Small intestine (tissue), 16 donors: ENCODE measurements at places on chromosomes 1 and 21.

GRCh38 chr1:52210044-52210443 is 68.2 kb downstream of the ZFYVE9 start:
- no peaks in the 10 kb centered on the region for H3K27me3 ChIP-seq
- no peak overlapping the region for H3K4me3 ChIP-seq
- H3K4me1 ChIP-seq, result no peaks in the 10 kb centered on the region

GRCh38 chr21:38205940-38206339 is 50.9 kb upstream of the KCNJ15 start:
- H3K36me3 ChIP-seq, result no peaks in the 10 kb centered on the region
- H3K4me1 ChIP-seq, result no peaks in the 10 kb centered on the region
- DNase-seq, result no peak
- H3K27ac ChIP-seq, result no peak overlapping the region

- DNase-seq, result no peak
Observed at GRCh38 chr1:151255381-151255780, 847 bp downstream of the PSMD4 start.

- H3K4me1 ChIP-seq, result no peaks in the 10 kb centered on the region
- H3K27ac ChIP-seq, result no peak overlapping the region
- H3K36me3 ChIP-seq, result no peaks in the 10 kb centered on the region
- no peaks in the 10 kb centered on the region for H3K27me3 ChIP-seq
- DNase-seq, result peak; percentile 74
- H3K4me3 ChIP-seq, result no peak overlapping the region
Observed at GRCh38 chr1:64268653-64269557, 65.5 kb downstream of the UBE2U start.

DNA sequence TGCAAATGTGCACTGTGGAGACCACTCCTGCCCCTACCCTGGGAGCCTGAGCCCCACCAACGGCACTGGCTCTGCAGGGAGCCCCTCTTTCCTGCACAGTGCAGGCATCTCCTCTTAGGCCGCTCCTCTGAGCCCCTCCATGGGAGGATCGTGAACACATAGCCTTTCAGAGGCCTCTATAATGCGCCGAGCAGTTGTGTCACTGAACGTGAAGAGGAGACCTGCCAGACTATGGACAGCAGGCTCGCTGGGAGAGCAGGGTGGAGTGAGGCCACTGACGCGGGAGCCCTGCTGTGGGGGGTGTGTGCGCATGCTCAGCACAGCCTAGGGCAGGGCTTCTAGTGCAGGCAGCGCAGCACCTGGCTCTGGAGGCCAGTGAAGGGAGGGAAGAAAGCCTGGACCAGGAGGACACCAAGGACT is 151.3 kb upstream of the COL6A1 start:
- no peaks in the 10 kb centered on the region for H3K27me3 ChIP-seq
- no peak overlapping the region for H3K27ac ChIP-seq
- H3K4me3 ChIP-seq, result no peak overlapping the region
- peak; percentile 63 for DNase-seq

- no peaks in the 10 kb centered on the region for H3K36me3 ChIP-seq
- no peak overlapping the region for H3K27ac ChIP-seq
- no peaks in the 10 kb centered on the region for H3K27me3 ChIP-seq
- no peak for DNase-seq
Observed at GRCh38 chr1:105730701-105731100, 1325.8 kb upstream of the PRMT6 start.

GRCh38 chr21:31665397-31665796 is 5.9 kb downstream of the SOD1 start:
- no peaks in the 10 kb centered on the region for H3K4me1 ChIP-seq
- no peak for DNase-seq
- peaks cover 13% of the 10 kb centered on the region for H3K36me3 ChIP-seq
- H3K27me3 ChIP-seq, result no peaks in the 10 kb centered on the region
- no peak overlapping the region for H3K27ac ChIP-seq

GRCh38 chr21:45202889-45203288 is 84.8 kb downstream of the POFUT2 start:
- H3K36me3 ChIP-seq, result no peaks in the 10 kb centered on the region
- H3K4me3 ChIP-seq, result no peak overlapping the region
- no peaks in the 10 kb centered on the region for H3K27me3 ChIP-seq
- H3K27ac ChIP-seq, result no peak overlapping the region
- DNase-seq, result no peak

- no peak overlapping the region for H3K27ac ChIP-seq
- H3K4me1 ChIP-seq, result no peaks in the 10 kb centered on the region
- H3K36me3 ChIP-seq, result no peaks in the 10 kb centered on the region
- H3K27me3 ChIP-seq, result no peaks in the 10 kb centered on the region
- no peak overlapping the region for H3K4me3 ChIP-seq
Observed at GRCh38 chr1:146012703-146013558, 8.6 kb downstream of the HJV start.

GRCh38 chr1:224454402-224455055 is 19.9 kb upstream of the WDR26 start:
- no peaks in the 10 kb centered on the region for H3K27me3 ChIP-seq
- H3K27ac ChIP-seq, result no peak overlapping the region

DNA sequence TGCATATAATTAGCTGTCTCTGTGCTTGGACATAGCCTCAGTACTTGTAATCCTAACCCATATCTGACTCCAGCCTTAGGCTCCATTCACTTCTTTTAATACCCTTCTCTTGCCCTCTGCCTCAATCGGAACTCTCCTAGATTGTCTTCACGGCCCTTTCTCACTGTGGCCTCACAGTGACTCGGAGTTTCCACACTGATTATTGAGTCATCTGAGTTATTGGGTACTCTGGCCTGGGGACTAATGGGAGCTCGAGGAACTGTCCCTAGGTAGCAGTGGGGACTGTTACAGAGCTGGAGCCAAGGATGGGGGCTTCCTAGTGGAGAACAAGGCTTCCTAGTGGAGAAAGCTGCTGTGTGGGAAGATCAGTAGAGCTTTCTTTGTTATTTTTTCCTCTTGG is 17.0 kb downstream of the TRAF5 start:
- DNase-seq, result no peak
- H3K36me3 ChIP-seq, result no peaks in the 10 kb centered on the region
- no peaks in the 10 kb centered on the region for H3K27me3 ChIP-seq
- H3K4me3 ChIP-seq, result no peak overlapping the region
- no peak overlapping the region for H3K27ac ChIP-seq
- peaks cover 6% of the 10 kb centered on the region for H3K4me1 ChIP-seq

DNA sequence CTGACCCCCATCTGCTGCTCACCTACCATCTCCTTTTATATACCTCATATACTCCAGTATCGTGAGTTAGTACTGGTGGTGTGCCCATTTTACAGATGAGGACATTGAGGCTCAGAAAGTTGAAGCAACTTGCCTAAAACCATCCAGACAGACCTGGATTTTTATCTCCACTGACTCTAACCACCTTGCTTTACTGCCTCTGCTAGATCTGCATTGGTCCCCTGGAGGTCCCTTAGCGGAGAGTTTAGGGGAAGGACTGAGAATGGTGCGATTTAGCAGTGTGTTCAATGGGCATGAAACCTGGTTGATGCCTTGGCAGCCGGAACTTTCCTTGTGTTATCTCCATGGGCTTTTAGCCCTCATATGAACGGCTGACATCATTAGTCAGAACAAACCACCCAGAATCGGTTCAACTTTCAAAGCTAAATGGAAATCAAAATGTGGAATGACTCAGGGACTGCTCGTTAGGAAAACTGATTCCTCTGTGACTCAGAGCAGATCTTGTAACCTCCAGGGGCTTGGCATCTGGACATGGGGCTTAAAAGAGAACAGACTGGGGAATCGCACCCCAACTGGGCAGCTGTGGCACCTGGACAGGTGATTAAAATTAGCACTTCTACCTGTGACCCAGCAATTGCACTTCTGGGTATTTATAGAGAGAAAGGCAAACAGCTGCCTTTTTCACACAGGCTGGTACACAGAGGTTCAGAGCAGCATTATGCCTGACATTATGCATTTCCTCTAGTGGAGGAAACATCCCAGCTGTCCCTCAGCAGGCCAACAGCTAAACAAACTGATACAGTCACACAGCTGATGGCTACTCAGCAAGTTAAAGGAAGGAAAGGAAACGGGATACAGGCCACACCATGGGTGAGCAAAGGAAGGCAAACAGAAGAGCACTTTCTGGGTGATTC is 25.3 kb downstream of the TMEM51 start:
- no peak overlapping the region for H3K4me3 ChIP-seq
- DNase-seq, result no peak
- peaks cover 29% of the 10 kb centered on the region for H3K36me3 ChIP-seq

- H3K4me1 ChIP-seq, result no peaks in the 10 kb centered on the region
- no peaks in the 10 kb centered on the region for H3K36me3 ChIP-seq
- no peak overlapping the region for H3K27ac ChIP-seq
- no peaks in the 10 kb centered on the region for H3K27me3 ChIP-seq
Observed at GRCh38 chr1:27941671-27942540, 7.1 kb downstream of the SMPDL3B start.

DNA sequence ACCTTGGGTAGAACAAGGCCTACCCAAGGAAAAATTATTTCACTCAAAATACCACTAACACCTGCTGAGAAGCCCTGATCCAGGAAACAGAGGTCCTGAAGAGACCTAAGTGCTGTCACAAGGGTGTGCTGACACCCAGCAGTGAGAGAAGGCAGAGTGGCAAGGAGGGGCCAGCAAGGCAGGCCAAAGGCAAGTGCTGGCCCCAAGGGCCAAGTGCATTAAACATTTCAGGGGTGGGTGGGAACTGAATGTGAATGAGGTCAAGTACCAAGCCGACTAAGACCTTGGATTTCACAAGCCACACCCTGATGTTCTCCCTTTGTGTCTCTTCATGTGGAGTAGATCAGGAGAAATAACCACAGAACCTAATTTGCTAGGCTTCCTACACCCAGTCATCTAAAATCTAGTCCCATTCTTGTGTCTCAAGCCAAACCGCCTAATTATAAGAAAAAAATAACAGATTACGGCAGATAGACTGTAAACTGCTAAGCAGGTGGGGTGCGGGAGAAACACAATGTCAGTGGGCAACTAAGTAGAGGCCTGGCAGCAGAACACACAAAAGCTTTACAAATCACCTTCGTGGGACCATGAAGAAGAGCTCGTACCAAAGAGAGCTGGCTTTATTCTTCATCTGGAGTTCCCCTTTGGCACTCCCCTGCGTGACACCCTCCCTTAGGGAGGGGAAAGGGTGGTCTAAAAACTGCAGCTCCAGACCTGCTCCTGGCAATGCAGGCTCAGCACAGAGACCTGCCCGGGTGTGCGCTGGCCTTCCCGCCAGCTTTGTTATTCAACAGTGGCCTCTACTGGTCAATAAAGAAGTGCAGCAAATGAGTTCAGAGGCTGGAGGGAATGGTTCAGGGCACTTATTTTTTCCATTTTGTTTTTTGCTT is 8.7 kb downstream of the UBE2G2 start:
- peak overlapping the region; percentile 67 for H3K27ac ChIP-seq
- H3K27me3 ChIP-seq, result no peaks in the 10 kb centered on the region
- no peak overlapping the region for H3K4me3 ChIP-seq
- DNase-seq, result peak; percentile 83
- peaks cover 8% of the 10 kb centered on the region for H3K4me1 ChIP-seq

DNA sequence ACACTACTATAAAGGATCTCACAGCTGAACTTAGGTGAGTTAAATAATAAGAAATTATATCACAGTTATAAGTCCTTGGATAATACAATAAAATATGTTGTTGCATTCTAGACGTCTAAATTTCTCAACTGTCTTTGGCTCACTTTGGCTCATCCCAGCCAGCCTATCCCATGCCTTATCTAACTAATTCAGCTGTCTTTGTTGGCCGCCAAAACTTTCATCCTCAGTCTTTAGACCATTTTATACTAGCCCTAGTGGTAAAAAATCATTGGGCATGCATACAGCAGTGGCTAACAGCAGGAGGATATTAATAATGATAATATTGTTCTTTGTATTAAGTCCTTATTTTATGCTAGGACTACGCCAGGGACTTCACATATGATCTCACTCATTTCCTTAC is 59.3 kb downstream of the CCDC18 start:
- no peak overlapping the region for H3K4me3 ChIP-seq
- H3K27ac ChIP-seq, result no peak overlapping the region
- DNase-seq, result no peak
- H3K27me3 ChIP-seq, result no peaks in the 10 kb centered on the region
- no peaks in the 10 kb centered on the region for H3K36me3 ChIP-seq

DNA sequence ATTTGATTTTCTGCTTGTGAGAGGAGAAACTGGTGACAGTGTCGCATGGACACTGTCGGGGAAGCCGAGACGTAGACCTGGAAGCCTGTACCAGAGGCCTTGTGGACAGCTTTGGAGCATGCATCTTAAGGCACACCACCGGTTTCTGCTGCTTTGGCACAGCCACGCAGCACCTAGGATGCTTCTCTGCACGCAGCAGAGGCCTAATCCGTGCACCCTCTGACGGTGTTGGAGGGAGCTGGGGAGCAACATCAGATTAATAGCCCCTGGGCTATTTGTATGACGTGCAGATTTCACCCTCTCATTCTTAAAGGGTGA is 30.3 kb downstream of the TEX35 start:
- H3K36me3 ChIP-seq, result no peaks in the 10 kb centered on the region
- H3K27me3 ChIP-seq, result no peaks in the 10 kb centered on the region
- no peak for DNase-seq
- peak overlapping the region; percentile 90 for H3K4me3 ChIP-seq
